ENCODE measurements at places on chromosomes 3 and 15.
A peak's percentile ranks its signal among the peaks of the same experiment; 100 is the strongest.

- DNase-seq, result no peak
These were observed 299 bp downstream of the TYRO3 start for GRCh38 chr15:41559239-41559782.

- no peak for DNase-seq
These were observed 123.0 kb downstream of the LRIG1 start for GRCh38 chr3:66377800-66378199.

DNA sequence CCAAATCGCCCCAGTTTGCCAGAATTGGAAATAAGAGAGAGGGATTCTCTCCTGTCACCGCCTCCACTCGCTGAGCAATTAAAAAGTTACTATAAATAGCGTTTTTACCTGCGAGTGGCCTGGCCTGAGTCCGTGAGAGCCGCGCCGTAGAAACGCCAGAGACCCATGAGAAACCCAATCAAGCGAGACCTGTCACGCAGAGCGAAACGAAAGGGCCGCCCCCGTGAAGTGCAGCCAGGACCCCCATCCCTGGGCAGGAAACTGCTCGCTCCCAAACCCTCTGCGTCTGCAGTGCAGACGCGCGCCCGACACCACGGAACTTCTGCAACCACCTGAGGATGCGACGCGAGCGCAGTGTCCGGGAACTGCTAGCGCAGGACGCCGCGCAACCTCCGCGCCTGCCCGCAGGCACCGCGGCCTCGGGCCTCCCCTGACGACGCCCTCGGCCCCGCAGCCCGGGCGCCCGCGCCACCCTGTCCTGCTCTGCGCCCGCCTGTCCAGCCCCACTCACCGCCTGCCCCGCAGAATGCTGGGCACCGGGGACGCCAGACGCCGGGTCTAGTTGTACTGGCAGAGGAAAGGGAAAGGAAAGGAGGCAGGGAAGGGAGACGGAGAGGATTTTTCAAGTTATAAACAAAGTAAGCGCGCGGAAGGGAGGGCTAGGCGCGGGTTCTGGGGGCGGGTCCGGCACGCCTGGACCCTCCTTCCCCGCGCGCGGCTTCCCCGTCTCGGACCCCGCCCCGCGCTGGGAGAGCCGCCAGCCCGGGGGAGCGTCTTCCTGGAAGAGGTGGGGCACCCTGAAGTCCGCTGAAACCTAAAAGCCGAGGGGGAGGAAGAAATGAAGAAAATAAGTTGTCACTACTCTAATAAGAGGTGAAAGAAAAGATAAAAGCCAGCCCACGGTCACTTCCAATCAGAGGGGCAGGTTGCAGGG is at the start of gene PLSCR4:
TSS of gene PLSCR4 (minus strand) at position 657 of the 934 bp plus-strand sequence. CDS start 29,034 bp downstream, outside the sequence.
- DNase-seq, result no peak

GRCh38 chr3:119841808-119842471 is 60.0 kb downstream of the NR1I2 start:
- no peak for DNase-seq

- no peak for DNase-seq
These were observed 14.0 kb upstream of the DYNC1LI1 start for GRCh38 chr3:32584660-32585059.

GRCh38 chr3:55405436-55405835 is 81.7 kb downstream of the WNT5A start:
- DNase-seq, result no peak

- DNase-seq, result no peak
These were observed 116.7 kb upstream of the NEO1 start for GRCh38 chr15:72935521-72935920.

- no peak for DNase-seq
These were observed 902.6 kb upstream of the EPHA6 start for GRCh38 chr3:95911767-95912166.

DNA sequence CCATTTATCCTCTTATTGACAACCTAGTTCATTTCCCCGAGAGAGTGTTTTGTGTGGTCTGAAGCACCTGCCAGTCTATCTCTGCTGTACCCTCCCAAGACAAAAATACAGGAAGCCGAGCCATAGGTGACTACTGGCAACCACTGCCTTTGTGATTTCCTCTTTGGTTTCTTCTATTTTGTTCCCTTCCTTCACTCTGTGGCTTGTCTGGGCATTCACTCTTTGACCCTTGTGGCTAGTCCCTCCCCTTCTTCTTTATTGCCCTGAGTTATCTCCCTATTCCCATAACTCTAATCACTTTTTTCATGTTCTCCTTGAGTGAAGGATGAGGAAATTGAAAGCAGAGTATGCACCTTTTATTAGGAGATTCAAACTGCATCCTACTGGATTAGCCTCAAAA is at the start of gene ADGRG7:
TSS of gene ADGRG7 (plus strand) at position 297 of the 400 bp plus-strand sequence. CDS start 256 bp downstream, outside the sequence.
- DNase-seq, result no peak

- DNase-seq, result no peak
These were observed 342.2 kb downstream of the GBE1 start for GRCh38 chr3:81419228-81419627.

DNA sequence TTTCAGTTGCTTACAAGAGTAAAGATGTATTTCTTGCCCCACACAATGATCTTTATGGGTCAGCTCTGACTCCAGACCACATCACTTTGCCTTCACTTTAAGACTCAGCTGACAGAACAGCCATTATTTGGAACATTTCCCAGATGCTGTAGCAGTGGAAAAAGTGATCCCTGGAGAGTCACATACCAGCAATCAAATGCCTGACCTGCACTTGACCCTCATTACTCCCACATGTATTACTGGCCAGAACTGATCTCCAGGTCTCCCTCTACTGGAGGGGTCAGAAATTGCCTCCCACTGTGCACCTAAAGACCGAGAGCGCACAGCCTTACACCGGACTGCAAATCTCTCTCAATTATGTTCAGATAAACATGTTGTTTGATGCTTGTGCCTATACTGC is 88.6 kb upstream of the ZNF385D start:
- DNase-seq, result no peak

DNA sequence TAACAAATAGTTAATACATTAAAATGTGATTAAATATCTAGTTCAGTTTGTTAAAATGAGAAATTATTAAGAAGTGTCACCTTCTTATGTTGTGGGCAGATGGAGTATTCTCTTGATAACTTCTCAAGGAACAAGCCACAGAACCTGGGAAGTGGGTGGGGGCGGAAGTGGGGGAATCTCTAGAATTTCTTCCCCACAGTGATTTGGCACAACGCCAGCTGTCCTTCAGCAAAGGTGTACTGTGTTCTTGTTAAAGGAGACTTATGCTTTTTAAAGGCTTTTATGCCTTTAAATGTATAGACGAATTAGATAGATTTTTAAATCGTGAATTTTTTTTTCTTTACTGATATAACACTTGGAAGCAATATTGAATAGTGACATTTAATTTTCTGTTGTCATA is 42.4 kb downstream of the SEC22A start:
- DNase-seq, result no peak

DNA sequence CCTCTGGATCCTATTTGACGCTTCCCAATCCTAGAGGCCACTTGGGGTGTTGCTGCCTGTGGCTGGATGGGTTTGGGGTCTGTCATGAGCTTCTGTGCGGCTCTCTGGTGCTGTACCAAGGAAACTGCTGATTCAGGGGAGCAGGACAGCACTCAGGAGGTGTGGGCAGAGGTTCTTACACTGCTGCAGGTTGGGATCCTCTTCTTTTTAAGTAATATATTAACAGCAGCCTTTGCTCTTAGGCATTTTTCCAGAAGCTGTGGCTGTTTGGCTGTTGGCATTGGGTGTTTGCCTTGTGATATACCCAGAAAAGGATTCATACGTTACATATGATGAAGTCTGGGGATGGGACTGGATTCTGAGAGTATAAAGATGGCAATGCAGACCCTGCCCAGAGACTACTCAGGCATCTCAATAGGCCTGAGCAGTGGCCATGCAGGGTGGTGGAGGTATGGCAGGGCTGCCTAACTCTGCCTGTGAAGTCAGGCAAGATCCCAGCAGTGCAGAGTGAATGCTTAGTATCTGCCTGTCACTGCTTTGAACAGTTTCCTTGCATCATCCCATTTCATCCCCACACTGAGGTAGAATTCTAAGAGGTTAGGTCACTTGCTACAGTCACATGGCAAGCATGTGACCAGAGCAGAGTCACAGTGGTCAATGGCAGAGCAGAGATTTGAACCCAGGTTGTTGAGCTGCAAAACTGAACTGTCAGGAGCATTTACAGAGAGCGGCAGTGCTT is 3.9 kb downstream of the ABHD6 start:
- no peak for DNase-seq

- DNase-seq, result no peak
These were observed 775.0 kb downstream of the ROBO1 start for GRCh38 chr3:78992830-78993229.

- no peak for DNase-seq
These were observed 175.8 kb downstream of the XXYLT1 start for GRCh38 chr3:195095035-195095703.

GRCh38 chr3:192921793-192922192 is 4.1 kb upstream of the MB21D2 start:
- DNase-seq, result no peak

DNA sequence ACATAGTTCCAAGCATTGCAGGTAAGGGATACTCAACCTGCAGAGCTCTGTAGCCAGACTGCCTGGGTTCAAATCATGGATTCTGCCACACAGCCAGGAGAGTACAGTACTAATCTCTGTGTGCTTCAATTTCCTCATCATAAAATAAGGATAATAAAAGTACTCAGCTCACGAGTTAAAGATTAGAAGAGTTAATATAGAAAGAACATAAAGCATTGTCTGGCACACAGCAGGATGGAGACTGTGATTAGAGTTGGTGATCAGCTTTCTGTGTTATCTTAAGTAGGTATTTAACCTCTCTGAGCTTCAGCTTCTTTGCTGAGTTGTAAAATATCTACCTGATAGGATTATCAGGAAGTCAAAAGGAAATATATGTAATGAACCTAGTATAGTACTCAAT is 2.7 kb downstream of the CEP70 start:
- no peak for DNase-seq

- DNase-seq, result no peak
These were observed 49.8 kb downstream of the BDH1 start for GRCh38 chr3:197505796-197506548.

- no peak for DNase-seq
These were observed 28.3 kb downstream of the MELTF start for GRCh38 chr3:197001106-197001971.

GRCh38 chr3:160885791-160886286 is 129.8 kb downstream of the PPM1L start:
- DNase-seq, result no peak

- no peak for DNase-seq
These were observed 102.6 kb upstream of the GAP43 start for GRCh38 chr3:115520651-115521245.

GRCh38 chr15:83106994-83107840 is at the start of gene TM6SF1:
Gene TM6SF1, plus strand, starts transcription at chr15:83107645. Its CDS starts 36 bp downstream, at chr15:83107681.
- DNase-seq, result no peak

- DNase-seq, result no peak
These were observed 7.2 kb upstream of the ZNF148 start for GRCh38 chr3:125382298-125382697.

- no peak for DNase-seq
These were observed 1.6 kb downstream of the SERP1 start for GRCh38 chr3:150544726-150545125.

DNA sequence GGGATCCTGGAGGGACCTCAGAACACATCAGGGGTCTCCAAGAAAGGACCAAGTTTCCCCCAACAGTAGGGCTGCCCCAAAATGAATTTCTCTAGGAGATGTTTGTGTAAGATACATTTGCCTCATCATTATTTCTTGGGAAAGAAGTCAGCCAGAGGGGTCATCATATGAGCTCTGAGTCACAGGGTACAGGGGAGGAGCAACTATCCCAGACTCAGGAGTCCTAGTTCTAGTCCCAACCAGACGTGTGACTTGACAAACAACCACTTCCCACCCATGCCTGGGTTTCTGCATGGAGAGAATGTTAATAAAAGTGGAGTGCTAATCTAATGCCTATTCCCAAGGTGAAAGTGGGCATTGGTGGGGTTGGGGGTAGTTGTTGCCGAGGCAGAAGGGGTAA is 144.1 kb downstream of the ALDH1A2 start:
- DNase-seq, result no peak

DNA sequence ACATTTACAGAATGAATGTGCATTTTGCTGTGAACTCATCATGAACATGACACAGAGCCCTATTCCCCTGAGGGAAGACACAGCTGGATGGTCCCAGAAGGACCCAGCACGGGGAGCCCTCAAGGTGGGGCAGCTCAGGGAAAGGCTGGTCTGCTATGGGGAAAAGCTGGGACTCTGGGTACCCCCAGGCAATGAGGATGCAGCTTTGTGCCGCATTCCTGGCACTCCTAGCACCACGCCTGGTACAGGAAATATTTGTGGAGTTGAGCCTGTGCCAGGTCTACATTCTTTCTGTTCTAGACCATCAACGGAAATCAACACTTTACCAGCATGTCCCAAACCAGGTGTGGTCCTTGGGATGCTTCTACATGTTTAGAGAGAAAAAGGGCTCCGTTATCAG is 74.0 kb downstream of the SRGAP3 start:
- no peak for DNase-seq

DNA sequence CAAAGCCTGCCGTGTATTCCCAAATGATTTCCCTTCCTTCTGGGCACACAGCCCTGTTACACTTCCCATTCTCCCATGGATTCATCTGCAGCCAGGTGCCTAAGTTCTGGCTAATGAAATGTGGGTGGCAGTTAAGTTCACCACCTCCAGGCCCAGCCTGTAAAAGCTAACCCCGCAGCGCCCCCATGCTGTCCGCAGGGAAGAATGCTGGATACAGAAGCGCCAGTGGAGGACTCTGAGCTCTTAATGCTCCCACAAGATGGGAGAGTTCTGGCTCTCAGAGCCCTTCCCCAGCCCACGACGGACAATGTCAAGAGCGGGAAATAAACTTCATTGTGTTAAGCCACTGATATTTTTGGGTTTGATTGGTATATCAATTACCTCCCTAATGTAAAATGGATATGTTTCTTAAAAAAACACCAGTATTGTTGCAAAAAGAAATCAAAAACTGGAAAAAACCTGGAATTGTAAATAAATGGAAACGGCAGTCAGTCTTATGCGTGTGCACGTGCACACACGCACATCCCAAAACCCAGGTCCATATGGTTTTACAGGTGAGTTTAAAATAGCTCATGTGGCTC is 37.7 kb upstream of the FGD5 start:
- DNase-seq, result peak; percentile 10

GRCh38 chr3:100437721-100438622 is 36.6 kb downstream of the LNP1 start:
- DNase-seq, result no peak

- DNase-seq, result no peak
These were observed 9.3 kb upstream of the PRICKLE2 start for GRCh38 chr3:64234571-64234970.

DNA sequence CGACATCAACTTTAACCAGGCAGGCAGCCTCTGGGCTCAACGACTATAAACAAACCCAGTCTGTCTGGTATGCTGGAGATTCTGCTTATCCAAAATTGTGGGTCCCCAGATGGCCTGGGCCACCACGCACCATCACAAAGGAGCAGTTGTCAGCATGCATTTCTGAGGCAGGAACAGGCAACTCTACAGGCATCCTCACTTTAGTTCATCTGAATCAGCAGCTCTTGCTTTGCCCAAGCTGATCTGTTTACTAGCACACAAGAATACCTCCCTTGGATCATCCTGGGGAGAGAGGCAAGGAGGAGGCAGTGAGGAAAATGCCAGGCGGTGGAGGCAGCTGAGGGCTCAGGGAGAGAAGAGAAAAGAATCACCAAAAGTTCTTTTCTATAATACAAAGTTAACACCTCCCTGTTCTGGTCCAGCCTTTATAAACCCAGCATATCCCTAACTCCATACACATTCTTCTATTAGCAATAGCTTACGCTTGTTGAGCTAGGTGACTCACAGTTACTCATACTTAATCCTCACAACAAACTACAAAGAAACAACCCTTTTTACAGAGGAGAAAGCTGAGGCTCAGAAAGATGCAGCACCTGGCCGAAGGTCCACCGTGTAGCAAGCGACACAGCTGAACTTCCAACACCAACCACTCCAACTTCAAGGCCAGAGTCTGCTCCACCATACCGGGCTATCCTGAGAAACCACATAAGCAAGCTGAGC is 33.6 kb downstream of the ZDHHC3 start:
- no peak for DNase-seq

Data from epithelial cell of prostate (primary cell).